Heart right ventricle (tissue), 16 donors: ENCODE measurements at places on chromosomes 2 and 18. TPM values are rescaled to one million over a fixed set of nuclear protein-coding genes. Genes with fewer than 3 reads are reported as not detected.
A peak's percentile ranks its signal among the peaks of the same experiment; 100 is the strongest.

Gene GNLY
- polyA plus RNA-seq: 1.2 TPM

Gene FEV
- polyA plus RNA-seq: not detected

Gene PARD6G
- polyA plus RNA-seq: 0.77 TPM

Gene ST6GAL2
- 0.23 TPM for polyA plus RNA-seq

Gene HOXD11
- polyA plus RNA-seq: not detected

GRCh38 chr2:56185101-56185581 is 1.4 kb downstream of the CCDC85A start:
- DNase-seq: peak; percentile 50

DNA sequence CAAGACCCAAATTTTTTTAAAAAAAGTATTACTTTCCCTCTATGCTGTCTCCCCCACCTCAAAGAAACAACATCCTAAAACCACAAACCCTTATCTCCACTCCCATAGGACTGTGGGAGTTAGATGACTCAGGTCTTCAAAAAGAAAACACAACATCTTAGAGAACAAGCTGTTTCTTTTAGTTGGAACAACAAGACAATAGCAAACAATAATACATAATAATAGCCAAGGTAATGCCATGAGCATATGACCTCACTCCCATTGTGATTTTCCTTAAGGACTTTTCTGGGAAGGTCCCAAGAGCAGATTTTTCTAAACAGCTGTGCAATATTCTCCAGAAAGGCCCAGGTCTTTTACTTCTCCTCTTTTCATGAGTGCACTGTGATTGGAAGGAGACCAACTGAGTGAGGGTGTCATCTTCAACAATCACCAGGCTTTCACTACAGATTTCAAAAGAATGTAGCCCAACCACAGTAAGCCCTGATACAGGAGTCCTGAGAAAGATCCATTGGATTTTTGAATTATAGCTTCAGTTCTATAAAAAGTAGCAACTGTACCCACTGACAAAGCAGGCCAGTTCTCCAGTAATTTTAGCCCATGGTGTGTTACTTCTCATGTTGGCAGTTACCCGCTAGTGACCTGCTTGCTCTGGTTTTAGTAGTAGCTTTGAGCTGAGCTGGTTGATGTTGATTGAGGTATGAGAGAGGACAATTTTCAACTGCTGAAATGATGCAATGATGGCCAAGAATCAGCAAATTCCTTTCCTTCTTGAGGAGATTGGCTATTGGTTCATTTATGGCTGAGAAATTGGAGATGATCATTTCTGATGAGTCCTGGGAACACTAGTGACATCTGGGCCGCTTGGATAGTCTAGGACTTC is 144.5 kb upstream of the TCF4 start:
- DNase-seq: no peak

DNA sequence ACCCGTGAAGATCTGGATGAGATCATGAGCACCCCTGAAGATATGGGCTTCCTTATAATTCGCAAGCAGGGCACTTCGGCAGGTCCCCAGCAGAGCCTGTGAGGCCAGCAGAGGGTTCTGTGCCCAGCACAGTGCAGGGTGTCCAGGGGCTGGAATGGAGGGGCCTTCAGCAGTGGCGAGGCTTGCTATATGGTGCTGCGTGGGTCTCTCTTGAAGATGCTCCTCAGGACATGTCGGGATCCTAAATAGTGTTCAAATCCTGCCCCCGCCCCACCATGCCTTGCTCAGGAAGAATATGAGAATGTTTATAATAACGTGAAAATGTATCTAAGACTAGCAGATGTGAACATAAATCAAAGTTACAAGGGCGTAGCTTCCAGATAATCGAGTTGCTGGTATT is 60.3 kb upstream of the RBM44 start:
- no peak for DNase-seq

DNA sequence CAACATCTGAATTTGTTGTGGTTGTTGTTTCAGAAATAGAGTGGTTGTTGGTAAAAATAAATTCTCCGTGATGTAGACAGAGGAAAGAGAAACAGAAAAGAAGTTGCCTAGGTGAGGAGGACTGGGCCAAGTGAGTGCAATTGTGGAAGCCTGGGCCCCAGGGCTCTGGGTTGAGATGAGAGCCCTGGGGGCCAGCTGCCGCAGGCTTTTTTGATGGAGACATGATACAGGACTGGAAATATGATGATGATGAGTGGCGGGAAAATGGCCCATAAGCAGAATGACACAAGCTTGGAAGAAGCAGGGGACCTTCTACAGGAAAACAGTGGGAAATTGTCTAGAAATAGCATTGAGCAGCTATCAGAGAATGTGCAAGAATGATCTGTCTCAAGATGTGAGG is 181.8 kb downstream of the TDRD15 start:
- DNase-seq: no peak

DNA sequence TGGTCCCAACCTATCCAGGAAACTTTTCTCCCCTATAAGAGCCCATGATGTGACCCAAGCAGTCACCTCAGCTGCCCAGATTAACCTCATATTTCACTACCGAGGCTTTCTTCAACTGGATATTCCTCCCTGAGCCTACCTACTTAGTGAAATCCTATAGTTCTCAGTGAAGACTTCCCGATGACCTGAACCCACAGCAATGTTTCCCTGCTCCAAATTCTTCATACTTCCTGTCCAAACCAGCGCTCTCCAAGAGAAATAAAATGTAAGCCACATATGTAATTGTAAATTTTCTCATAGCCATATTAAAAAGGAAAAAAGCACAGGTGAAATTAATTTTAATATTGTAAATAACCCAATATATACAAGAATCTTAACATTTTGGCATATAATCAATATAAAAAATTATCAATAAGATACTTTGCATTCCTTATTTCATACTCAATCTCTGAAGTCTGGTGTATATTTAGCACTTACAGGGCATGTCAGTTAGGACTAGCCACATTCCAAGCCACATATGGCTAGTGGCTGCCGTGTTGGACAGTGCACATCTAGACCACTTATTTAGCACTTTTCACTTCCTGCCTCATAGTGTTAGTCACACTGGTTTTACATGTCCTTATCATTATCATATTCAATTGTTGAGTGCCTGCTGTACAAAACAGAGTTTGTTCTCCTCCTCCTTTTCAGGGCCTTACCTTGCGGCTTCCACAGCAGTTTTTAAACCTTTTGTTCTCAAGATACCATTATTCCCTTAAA is 1.9 kb upstream of the STAT4 start:
- DNase-seq: no peak

GRCh38 chr2:111702119-111702803 is 181.7 kb downstream of the ANAPC1 start:
- DNase-seq: peak; percentile 66

- no peak for DNase-seq
These were observed 13.2 kb downstream of the RALBP1 start for GRCh38 chr18:9488538-9488937.

- DNase-seq: no peak
These were observed 40.0 kb downstream of the HK2 start for GRCh38 chr2:74873678-74874640.

DNA sequence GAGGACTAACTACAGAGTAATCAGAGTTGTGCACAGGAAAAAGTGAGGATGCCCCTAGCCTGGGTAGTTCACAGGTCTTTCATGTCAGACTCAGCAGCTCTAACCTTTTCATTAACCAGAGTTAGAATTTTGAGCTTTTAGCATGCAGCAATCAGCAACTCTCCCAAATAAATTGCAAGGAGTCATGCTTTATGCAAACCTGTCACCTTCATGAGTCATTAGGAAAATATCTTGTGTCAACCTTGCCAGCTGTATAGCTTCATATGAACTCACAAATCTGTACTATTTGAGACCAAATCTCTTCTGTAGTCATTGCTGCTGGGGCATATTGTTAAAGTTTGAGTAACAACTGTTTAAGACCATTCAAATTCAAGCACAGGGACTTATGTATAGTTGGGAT is 382.3 kb upstream of the NT5C1B start:
- no peak for DNase-seq

DNA sequence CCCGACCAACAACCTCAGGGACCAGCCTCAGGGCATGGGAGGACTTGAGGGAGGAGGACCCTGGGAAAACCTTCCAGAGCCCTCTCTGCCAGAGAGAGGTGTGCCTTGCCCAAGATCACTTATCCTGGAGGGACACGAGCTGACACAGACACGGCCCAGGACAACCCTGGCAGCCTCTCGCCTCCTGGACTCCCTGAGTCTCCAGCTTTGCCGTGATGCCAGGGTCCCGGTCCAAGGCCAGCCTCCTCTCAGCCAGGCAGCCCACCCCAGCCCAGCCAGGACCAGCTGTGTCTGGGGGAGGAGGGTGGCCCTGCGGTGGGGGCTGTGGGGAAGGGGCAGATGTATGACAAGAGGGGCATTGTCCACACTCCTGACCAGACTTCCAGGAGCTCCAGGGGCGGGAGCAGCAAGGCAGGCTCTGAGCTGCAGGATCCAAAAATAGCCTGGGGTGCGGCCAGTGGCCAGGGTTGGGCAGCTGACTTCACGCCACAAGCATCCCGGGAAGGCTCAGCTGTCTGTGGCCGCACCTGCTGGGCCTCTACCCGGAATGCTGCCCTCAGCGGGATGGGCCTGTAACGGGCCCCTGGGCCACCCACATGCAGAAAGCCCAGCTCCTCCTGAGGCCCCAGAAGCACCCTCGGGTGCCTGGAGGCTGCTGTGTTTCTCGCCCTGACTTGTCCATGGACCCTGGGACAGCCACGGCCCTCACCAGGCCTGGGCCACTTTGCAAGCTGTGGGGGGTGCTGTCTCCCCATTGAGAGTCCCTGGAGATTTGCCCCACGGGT is 65.5 kb upstream of the GPC1 start:
- peak; percentile 72 for DNase-seq

- no peak for DNase-seq
These were observed 49.8 kb upstream of the SLC1A4 start for GRCh38 chr2:64939332-64939917.
